ENCODE measurements at places on chromosomes 16 and 17.
A peak's percentile ranks its signal among the peaks of the same experiment; 100 is the strongest.

- no peak for DNase-seq
These were observed 2.0 kb downstream of the GH1 start for GRCh38 chr17:63916566-63917185.

DNA sequence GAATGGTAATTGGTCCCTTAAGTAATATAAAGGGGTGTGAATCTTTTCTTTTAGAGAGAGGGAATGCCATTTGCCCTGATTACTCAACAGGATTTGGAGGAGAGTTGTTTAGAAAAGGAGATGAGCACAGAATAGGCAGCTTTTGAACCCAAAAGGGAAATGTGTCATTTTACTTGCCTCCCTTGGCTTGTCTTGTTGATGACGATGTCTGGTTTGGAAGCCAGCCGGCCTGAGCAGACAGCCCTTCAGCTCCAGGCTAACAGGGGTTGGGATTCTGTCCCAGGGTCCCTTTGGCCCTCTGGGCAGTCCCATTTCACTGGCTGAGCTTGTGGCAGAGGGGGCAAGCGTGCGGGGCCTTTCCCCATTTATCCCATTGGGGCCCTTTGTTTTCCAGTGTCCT is 22.3 kb upstream of the PRKAR1A start:
- no peak for DNase-seq

DNA sequence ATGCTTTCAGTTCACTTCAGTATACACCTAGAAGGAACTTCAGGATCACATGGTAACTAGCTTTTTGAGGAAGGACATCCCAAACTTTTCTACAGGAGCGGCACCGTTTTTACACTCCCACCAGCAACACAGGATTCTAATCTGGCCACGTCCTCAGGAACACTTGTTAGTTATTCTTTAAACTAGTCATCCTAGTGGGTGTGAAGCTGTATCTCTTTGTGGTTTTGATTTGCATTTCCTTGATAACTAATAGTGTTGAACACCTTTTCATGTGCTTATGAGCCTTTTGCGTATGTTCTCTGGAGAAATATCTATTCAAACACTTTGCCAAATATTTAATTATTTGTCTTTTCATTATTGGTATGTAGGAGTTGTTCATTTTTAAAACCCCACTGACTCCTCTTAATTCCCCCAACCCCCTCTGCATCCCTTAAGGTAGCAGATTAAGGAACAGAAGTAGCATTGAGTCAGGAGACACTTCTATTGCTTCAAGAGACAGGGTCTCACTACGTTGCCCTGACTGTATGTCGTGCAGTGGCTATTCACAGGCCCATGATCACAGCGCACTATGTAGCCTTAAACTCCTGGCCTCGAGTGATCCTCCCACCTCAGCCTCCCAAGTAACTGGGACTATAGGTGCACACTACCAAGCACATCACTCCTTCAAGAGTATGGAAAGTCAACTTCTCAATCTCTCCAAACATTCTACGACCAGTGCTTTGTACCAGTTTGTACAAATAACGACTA is 25.4 kb downstream of the YWHAE start:
- DNase-seq = no peak

DNA sequence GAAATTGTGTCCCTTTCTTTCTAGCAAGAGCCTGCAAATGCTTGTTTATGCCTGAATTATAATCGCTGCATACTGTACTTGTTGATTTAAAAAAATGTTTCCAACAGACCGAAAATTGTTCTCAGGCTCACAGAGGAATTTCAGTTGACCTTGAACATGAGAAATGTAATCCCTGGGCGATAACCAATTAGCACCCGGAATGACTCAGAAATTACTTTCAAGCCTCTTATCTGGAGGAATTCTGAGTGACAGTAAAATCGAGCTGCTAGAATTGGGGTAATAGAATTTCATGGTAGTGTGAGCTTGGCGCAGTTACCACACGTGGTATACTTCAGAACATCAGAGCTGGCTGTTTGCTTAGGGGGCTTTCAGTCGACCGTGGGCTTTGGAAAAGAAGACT is 139.1 kb upstream of the CACNG3 start:
- DNase-seq = no peak

DNA sequence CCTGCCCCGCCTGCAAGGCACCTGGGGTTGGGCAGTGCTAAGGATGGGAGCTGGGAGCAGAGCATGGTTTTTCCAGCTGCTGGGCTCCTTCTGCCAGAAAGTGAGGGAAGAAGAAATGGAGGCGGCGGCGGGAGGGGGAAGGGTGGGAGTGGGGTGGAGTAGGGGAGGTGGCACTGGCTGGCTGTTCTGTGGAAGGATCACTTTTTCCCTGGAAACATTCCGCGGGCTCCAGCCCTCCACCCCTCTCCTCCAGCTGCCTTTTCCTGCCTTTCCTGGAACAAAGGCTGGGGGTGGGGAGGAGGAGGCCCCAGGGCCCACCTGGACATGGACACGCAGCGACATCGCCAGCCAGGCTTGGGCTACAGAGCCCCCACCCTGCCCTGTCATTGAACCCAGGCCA is 41.1 kb downstream of the CFAP20 start:
- DNase-seq = no peak

DNA sequence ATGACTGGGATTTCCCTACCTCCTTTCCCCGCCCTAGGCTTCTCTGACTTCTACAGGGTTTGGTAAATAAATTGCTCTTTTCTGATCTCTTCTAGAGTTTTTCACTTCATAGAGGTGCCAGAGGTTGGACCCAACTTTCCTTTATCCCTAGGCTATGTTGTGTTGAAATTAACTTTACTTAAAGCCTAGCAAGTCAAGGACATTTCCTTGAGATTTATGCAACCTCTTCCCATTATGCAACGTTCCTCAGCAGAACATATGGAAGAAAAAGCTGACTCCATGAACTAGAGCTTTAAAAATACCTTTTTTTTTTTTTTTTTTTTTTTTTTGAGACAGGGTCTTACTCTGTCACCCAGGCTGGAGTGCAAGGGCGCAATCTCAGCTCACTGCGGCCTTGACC is 15.5 kb downstream of the MPO start:
- no peak for DNase-seq

GRCh38 chr16:6193718-6194117 is 1096.1 kb upstream of the EEF2KMT start:
- no peak for DNase-seq

GRCh38 chr17:43439041-43439440 is 40.2 kb downstream of the ARL4D start:
- no peak for DNase-seq

- no peak for DNase-seq
These were observed 29.3 kb upstream of the KDM8 start for GRCh38 chr16:27174007-27174406.

- DNase-seq = no peak
These were observed 20.3 kb downstream of the HSD11B2 start for GRCh38 chr16:67451061-67451703.

- no peak for DNase-seq
These were observed 170.4 kb downstream of the SALL1 start for GRCh38 chr16:50980666-50981065.

- no peak for DNase-seq
These were observed 358.1 kb downstream of the KCNJ2 start for GRCh38 chr17:70527364-70527888.

DNA sequence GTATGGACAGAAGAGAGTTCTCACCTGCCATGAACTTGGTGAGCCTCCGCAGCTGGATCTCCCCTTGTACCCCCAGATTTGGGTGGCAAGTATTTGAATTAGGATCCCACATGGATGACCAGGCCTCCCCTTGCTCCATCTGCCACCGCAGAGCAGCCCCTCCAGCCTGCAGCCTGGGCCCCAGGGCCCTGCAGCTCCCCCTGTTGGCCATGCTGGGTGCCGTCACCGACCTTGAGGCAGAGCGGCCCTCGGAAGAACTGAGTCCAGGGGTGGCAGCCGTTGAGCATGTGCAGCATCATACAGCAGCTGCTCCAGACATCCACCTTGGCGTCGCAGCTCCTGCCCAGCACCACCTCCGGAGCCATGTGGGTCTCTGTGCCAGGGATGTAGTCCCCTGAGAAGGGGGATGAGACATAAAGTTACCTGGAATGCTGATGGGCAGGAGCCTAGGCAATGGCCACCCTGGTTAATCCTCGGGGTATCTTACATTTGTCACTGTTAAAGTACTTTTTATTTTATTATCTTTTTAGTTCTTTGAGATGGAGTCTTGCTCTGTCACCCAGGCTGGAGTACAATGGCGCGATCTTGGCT is 9.0 kb upstream of the SPATA32 start:
- no peak for DNase-seq

- no peak for DNase-seq
These were observed 10.9 kb downstream of the SLC13A2 start for GRCh38 chr17:28484296-28484695.

GRCh38 chr17:73701701-73702100 is 57.5 kb upstream of the SDK2 start:
- no peak for DNase-seq

GRCh38 chr16:54912720-54913119 is 17.9 kb upstream of the IRX5 start:
- DNase-seq = no peak

GRCh38 chr16:57630407-57630797 is 2.0 kb downstream of the ADGRG1 start:
- DNase-seq = no peak

- DNase-seq = peak; percentile 46
These were observed 26.4 kb downstream of the USP10 start for GRCh38 chr16:84726079-84726668.

- no peak for DNase-seq
These were observed 7.4 kb upstream of the EPX start for GRCh38 chr17:58184986-58185761.

GRCh38 chr17:46800573-46800972 is 17.9 kb downstream of the WNT3 start:
- no peak for DNase-seq

DNA sequence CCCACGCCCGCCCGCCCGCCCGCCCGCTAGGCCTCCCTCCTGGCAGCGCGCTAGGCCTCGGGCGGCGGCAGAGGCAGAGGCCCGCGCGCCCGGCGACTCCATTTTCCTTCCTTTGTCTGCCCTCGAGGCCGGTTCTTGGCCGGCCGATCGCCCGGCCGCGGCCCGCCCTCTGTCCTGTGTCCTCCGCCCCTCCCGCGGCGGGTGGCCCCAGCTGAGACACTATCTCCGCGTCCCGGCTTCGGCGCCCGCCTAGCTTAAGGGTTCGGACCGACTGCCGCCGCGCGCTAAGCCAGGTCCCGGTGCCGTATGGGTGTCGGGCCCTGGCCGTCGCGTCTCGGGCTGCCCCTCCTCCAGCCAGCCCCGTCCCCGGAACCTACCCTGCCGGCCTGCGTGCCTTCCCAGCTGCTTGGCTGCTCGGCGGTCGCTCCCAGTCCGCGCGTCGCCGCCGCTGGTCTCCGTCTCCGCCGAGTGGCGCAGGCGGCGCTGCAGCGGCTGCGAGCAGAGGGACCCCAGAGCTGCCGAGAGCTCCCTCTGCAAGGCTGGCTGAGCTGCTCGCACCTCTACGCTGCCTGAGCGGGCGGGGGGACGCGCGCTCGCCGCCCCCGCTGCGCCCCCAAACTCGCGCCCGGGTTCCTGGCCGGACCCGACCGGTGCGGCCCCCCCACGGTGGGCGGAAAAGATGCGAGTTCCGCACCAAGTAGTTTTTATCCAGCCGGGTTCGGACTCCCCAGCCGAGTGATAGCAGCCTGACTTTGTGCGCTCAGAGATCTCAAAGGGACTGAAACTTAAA is 787 bp downstream of the CTCF start:
- no peak for DNase-seq

DNA sequence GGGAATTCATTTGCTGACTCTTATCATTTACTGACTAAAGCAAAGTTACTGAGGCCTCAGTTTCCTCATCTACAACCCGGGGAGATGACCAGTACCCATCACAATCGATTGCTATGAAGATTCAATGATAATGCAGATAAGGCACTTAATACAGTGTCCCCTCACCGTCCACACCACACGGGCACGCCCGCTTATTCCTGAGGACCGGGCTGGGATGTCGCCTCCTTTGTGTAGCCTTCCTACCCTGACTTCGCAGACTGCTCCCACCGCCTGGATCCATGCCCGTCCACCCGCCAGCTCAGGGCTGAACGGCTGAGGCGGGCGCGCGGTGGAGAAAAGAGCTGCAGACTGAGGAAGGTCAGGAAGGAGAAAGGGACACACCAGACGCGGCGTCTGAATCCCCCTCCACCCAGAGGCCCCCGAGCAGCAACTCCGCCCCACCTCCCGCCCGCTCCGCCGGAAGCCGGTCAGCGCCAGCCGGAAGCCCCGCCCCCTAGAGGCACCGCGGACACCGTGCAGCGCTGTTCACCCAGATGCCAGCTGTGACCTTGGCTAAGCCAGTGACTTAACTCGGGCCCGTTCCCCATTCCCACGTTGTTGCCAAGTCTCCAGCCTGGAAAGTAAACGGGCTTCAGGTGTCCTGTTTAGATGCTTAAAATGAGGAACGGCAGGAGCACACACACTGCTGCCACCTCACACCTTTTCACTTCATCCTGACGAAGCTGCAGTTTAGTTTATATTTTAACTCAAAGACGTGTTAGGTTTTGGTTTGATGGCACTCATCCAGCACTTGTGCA is at the start of gene KRABD2:
KRABD2 (minus strand) TSS at position 434 of the 797 bp plus-strand sequence.
- DNase-seq = no peak

- no peak for DNase-seq
These were observed 405.5 kb downstream of the CPPED1 start for GRCh38 chr16:12398029-12398682.

- DNase-seq = no peak
These were observed 3.0 kb downstream of the RAB26 start for GRCh38 chr16:2151188-2152091.

DNA sequence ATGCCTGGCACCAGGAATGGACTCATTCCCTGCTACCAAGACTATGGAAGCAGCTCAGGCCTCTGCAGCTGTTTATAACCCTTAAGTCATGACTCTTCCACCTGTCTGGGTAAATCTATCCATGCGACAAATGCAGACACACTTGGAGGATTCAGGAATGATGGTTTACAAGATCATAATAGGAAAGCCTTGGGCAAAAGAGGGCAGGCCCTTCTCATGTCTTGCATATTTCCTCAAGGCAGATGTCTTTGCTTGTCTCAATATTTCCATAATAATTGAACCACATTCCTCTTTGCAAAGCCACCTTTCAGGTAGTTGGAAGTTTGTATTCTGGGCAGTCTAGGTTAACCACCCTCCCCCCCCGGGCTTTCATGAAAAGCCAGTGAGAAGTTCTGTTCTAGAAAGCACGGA is 884 bp upstream of the JPT1 start:
- no peak for DNase-seq

DNA sequence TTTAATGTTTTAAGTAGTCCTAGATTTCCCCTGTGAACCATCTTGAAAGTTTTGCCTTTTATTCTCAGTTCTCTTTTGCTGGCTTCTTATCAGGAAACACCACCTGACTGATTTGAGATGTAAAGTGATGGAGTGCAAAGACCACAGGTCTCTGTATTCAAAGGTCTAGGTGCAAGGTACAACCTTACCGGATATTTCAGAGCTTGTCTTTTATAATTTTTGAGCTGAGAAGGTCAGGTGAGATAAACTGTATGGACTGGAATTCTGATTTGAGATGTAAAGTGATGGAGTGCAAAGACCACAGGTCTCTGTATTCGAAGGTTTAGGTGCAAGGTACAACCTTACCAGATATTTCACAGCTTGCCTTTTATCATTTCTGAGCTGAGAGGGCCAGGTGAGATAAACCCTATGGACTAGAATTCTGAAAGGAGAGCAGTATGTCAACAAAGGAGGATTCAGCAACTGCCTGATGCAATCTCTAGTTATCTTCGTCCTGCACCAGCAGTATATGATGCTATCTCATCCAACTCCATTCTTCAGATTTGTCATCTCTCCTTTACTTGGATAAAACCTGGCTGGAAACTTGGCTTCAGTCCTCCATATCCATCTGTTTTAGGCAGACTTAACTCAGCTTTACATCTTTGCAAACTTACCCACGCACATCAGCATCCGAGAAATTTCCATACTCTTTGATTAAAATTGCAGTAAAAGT is 64.3 kb downstream of the CENPV start:
- no peak for DNase-seq

- DNase-seq = no peak
These were observed 1.3 kb upstream of the CUEDC1 start for GRCh38 chr17:57956291-57957119.
